MV-4-11 (cell line): ENCODE measurements at places on chromosomes 12 and 14.

- DNase-seq: peak; percentile 59
Measured at GRCh38 chr12:9797722-9798619, 29.3 kb upstream of the KLRF1 start.

GRCh38 chr12:2636741-2637340 is 157.9 kb upstream of the FKBP4 start:
- DNase-seq: no peak

GRCh38 chr14:93330609-93331000 is 2.2 kb downstream of the BTBD7 start:
- DNase-seq: no peak

DNA sequence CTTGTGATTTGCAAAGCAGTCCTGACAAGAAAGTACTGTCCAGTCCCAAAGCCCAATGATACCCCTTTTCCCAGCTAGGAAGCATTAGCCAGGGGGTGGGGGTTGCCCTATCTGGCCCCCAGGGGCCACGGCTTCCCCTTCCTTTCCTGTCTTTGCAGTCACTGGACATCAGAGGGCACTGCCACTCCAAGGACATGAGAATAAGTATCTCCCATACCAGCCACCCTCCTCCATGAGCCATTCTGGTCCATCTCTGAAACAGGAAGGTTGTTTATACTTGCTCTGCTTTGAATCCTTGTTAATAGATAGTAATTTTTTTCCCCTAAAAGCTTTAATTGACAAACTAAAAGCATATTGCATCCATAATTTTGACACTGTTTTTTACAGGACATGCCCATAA is 29.7 kb downstream of the RBM19 start:
- no peak for DNase-seq

GRCh38 chr14:77204459-77204771 is 22.8 kb downstream of the TMEM63C start:
- no peak for DNase-seq

DNA sequence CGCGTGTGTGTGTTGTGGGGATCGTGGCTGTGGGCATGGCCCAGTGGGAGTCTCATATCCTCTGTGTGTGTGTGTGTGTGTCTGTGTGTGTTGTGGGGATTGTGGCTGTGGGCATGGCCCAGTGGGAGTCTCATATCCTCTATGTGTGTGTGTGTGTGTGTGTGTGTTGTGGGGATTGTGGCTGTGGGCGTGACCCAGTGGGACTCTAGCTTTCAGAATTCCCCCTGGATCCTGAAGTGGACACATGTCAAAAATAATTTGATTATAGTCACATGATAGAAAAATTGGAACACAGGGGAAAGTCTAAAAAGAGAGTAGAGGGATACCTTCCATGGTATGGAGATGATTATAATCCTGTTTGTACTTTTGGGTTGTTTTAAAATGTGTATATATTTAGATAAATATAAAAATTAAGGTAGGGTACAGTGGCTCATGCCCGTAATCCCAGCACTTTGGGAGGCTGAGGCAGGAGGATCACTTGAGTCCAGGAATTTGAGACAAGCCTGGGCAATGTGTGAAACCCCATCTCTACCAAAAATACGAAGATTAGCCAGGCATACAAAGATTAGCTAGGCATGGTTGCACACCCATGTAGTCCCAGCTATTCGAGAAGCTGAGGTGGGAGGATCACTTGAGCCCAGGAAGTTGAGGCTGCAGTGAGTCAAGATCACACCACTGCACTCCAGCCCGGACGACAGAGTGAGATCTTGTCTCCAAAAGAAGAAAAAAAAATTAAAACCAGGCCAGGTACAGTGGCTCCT is 11.0 kb downstream of the PAPLN start:
- DNase-seq: peak; percentile 41

DNA sequence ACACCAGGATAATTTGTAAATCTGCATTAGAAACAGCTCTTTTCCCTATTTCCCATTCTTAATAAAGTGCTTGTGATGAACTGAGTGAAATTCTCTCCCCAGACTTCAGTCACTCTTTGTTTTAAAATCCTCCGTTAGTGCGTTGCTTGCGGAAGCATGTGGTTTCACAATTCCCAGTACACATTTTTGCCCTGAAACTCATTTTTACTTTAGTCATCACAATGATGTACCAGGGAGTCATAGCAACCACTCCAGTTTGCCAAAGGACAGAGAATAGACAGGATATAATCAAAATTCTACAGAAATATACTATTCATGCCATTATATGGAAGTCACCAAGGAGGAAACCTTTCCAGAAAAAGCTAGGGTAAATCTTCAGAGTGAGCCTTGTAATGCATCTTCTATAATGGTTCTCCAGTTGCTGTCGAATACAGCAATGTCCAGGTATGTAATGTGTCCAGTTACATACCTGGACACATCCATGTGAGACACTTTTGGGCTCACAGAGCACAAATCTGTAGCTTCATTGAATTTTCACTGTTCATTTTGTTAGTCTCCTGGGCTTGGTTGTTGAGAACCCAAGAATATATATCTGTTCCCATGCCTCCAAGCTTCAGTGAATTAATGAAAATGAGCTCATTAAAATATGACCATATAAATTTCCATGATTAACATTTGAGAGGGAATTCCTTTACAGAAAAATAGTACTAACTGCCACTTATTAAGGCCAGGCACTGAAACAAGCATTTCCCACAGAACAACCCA is 57.8 kb downstream of the GPR135 start:
- peak; percentile 16 for DNase-seq

- no peak for DNase-seq
Measured at GRCh38 chr12:57270966-57271470, 20.0 kb upstream of the STAC3 start.

GRCh38 chr12:99332936-99333591 is 314.5 kb upstream of the GARIN6 start:
- no peak for DNase-seq

DNA sequence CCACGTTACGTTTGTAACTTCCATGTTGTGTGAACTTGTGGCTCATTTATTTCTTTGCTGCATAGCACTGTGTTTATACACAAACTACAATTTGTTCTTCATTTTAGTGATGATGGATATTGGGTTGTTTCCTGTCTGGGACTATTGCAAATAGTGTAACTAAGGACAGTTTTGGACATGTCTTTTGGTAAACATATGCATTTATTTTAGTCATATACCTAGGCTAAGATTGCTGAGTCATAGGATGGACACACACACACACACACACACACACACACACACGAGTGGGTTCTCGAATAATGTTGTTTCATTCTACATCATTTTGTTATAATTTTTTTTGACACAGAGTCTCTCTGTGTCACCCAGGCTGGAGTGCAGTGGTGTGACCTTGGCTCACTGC is 123.5 kb upstream of the CAND1 start:
- DNase-seq: no peak

GRCh38 chr12:67788118-67788517 is 139.6 kb downstream of the DYRK2 start:
- no peak for DNase-seq

DNA sequence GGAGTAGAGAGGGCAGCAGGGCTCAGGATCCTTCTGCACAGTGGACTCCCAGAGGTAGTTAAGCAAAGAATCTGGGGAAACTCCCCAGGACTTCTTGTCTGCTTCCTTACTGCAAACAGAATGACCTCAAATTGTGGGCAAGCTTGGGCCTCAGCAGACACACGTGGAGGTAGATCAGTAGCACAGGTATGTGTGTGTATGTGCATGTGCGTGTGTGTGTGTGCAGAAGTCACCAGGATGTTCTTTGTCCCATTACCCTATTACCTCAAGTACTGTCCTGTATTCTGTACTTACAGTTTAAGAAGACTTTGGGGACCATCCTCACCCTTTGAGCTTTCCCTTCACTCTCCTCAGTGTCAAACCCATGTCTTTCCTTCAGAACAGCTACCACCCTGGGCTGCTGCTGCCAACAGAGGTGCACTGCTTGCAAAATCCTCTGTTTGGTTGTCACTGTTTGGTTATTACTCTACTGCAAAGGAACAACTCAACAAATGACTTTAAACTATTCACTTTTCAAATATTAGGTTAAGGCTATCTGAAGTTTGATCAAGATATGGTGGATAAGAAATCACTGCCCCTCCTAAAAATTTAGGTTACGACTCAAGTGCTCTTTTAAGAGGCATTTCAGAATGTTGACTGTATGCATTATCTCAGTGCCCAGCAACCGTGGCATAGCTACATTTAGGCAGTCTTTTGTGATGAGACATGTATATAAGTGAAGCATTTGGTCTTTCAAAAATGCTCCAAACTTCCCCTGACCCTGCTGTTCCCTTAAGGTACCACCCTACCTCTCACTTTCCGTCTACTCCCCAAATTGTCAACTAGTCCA is 78.2 kb upstream of the MBIP start:
- no peak for DNase-seq

DNA sequence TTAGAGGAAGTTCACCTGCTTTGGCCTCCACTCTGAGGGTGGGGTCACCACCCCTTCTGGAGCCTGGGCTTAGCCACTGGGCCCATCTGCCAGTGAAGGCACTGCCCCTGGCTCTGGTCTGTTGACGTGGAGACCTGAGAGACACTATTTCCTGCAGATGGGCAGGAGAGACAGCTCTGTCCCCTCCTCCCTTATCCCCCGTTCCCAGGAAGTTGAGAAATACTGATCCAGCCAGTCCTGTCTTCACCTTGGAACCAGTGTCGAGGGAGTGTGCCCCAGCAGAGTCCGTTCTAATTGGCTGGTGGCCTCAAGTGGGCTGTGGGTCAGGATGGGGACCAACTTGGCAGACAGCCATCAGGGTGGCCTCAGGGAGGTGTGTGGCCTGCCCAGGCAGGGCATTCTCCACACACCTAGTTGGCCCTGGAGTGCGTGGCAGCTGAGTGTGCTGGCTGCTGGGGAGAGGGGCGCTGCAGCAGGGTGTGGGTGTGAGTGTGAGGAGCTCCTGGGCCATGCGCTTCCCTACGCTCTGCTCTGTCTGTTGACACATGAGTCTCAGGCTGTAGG is 25.4 kb downstream of the CLSTN3 start:
- no peak for DNase-seq

DNA sequence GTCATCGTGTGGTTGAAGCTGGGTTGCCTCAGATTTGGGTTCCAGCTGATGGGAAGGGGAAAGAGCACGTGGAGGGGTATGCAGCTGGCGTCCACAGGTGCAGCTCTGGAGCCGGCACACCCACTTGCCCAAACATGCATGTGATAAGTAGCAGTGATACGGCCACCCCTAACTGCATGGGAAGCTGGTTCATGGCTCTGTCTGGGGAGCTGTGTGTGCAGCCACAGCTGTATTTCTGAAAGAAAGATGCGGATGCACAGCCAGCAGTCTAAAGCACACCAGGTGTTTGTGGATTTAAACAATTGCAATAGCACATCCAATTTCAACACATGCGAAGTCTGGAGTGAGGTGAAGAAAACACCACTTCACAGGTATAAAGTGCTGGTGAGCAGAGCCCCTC is 181.4 kb downstream of the EFCAB11 start:
- DNase-seq: no peak

DNA sequence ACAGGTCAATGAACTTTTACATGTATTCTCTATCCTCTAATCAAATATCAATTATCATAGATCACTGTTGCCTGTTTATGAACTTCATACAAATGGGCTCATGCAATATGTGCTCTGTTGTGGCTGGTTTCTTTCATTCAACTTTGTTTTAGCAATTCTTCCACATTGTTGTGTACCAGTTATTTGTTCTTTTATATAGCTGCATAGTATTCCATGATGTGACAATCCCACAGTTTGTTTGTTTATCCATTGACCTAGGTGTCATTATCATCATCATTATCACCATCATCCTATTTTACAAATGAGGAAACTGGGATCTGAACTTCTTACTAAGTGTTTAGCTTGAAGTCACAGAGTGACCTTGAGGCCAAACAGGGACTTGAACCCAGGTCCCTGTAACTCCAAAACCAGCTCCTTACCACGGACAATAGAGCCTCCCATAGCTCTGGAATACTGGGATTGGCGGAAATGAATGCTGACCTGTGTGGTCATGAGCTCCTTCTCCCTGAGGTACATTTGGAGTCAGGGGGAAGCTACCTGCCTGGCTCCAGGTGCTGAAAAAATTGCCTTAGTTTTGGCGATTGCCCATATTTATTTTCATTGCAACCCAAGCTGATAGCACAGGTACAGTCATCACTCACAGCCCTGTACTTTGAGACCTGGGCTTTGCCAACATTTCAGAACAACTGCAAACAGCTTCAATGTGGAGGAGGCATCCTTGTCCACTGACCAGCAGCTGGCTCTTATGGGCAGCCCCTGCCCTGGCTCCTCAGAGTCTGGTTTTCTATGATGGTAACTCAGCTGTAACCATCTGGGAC is 9.2 kb downstream of the ZFP36L1 start:
- no peak for DNase-seq

- no peak for DNase-seq
Measured at GRCh38 chr14:59176765-59177164, 11.7 kb upstream of the DAAM1 start.

- DNase-seq: no peak
Measured at GRCh38 chr14:58301416-58301815, 3.1 kb downstream of the ARID4A start.

DNA sequence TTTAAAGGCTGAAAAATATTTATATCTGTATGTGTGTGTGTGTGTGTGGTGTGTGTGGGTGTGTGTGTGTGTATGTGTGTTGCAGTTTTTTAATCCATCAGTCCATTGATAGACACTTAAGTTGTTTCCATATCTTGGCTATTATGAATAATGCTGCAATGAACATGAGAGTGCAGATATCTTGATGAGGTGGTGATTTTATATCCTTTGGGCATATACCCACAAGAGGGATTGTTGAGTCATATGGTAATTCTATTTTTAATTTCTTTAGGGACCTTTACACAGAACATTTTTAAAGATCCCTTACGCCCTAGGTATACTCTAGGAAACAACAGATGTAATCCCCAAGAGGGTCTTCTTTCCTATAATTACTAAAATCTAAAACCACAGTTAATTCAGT is 154.5 kb upstream of the CLEC14A start:
- DNase-seq: no peak

- DNase-seq: no peak
Measured at GRCh38 chr12:102096855-102097254, 23.1 kb downstream of the NUP37 start.

DNA sequence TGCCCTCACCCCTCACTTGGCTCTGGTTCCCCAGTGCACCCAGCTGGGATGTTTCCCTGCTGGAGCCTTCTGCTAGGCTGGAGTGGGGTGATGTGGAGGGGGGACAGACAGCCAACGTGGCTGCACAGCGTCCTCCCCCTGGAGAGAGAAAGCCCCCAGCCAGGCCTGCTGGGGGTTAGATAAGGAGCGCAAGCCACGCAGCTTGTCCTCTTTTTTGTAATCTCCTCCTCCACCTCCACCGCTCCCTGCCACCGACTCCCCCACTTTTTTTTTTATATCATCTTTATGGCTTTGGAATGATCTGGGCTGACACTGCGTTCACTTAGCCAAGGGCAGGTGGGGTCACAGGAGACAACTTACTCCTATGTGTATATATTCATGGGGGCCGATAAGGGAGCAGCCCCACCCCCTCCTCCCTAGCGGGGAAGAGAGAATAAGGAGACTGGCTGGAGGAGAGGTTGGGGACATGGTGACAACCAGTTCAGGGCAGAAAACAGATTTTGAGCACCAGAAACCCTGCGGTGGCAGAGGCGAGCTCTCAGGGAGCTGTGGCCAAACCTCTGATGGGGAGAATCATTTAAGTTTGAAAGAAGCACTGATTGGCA is 169.9 kb upstream of the LHX5 start:
- no peak for DNase-seq

GRCh38 chr14:25929881-25930615 is 667.8 kb downstream of the NOVA1 start:
- no peak for DNase-seq
